ENCODE measurements at places on chromosomes 12 and 14.

DNA sequence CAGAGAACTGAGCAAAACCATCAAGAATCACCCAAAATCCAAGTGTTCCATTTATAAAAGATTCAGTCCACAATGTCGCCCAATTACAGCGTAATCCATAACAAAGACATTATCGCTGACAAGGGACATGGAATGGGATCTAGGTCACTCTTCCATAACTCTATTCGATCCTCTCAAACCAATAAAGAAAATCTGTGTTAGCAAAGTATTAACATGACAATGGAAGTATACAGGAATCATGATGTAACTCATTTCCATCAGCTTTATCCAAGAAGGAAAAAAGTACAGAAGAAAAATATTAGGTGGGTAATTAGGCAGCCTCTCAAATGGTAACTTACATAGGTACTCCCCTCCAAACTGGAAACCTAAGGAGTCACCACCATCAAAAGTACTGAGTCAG is 4.9 kb downstream of the ZFYVE1 start:
- no peak for DNase-seq

DNA sequence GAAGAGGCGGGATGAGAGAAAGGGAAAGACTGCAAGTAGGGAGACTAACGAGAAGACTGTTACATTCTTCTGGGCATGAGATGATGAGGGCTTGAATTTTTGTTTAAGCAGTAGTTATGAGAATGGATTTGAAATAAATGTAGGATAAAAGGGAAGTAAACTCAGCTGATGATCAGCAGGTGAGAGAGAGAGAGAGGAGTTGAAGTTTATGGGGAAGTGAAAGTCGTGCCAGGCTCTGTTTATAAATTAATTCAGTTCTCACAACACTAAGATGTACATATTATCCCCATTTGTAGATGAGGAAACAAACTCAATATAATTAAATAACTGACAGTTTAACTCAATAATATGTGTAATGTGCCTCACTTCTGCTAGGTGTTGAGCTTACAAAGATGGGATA is 170.0 kb upstream of the RMST start:
- DNase-seq = no peak

- no peak for DNase-seq
Measured at GRCh38 chr14:21990116-21990515, 316.5 kb upstream of the OR4E1 start.

DNA sequence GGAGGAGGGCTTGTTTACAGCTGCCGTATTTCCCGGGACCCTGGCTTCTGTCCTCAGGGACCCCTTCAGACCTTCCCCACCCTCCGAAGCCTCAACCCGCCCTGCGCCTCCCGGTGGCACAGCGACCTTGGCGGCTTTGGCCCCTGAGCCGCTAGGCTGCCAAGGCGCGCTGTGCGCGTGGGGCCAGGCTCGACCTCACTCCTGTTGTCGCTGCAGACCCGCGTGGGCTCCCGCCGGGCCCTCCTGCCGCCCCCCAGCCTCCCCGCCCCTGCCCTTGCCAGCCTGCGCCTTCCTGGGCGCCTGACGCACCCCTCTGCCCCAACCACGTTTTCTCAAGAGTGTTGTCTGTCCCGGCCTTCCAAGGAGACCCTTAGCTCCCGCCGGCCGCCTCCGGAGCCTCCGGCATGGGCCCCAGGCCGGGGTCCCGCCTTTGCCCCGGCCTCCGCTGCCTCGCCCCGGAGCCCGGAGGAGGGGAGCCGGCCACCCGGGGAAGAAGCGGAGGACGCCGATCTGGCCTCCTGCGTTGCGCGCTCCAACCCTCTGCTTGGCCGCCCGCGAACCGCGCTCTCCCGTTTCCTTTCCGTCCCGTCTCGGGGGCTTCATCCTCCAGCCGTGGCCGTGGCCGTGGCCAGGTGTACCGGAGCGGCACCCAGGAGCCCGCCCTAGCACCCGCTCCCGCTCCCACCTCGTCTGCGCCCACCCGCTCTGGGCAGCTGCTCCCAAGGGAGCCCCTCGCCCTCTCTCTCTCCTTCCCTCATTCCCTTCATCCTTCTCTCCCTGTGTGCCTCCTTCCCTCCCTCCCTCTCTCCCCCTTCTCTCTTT is 19.9 kb downstream of the PPP2R5C start:
- DNase-seq = peak; percentile 32

DNA sequence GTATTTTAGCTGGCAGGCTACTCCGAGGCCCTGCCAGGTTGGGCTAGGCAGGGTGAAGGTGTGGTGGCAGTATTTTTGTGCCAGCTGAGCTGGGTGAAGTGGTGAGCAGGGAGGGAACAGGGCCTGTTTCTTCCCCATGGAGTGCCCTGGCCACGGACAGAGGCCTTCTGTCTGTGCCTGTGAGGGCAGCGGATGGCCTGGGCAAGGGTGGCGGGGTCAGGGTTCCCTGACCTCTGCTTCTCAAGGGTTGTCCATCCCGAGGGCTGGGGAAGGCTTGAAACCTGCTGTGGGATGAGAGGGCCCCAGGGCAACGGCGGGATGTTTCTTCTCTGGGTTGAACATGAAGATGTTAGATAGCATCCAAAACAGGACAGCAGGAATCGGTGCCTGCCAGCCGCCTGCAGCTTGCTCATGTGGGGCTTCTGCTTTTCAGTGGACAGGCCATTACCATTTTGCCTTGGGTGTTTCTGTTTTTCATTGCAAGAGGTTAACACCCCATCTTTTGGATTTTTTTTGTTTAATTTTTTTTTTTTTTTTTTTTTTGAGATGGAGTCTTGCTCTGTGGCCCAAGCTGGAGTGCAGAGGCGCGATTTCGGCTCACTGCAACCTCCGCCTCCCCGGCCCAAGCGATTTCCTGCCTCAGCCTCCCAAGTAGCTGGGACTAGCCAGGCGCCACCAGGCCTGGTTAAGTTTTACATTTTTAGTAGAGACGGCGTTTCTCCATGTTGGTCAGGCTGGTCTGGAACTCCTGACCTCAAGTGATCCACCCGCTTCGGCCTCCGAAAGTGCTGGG is 3.3 kb downstream of the MTA1 start:
- no peak for DNase-seq

Measured in stimulated activated CD4-positive, alpha-beta T cell treated with anti-CD3 and anti-CD28 coated beads, TNF-alpha, amount 100 ng/mL, for 24 hours (primary cell).